ENCODE measurements at places on chromosomes 2 and 18.

- no peak for DNase-seq
These were observed 739.1 kb upstream of the ZEB2 start for GRCh38 chr2:145258903-145259579.

DNA sequence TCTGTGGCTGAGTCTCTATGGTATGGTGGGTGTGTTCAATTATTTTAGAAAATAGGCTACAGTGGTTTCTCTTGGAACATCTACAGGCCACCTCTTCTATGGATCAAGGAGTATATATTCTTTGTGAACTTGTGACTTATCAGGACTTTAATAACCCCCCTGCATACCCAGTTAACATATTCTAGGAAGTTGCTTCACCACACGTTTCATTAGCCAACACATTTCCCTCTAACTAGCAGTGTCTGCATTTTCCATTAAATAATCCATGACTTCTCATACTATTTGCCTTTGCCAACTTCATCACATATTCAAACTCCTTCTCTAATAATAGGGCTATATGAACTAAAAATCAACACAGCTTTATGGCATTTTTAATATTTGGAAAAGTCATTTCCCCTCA lies 187.6 kb upstream of the ARL4C start:
- no peak for DNase-seq

- no peak for DNase-seq
These were observed 537.5 kb upstream of the FSIP2 start for GRCh38 chr2:185201063-185201462.

- no peak for DNase-seq
These were observed 1768.2 kb downstream of the SUCLG1 start for GRCh38 chr2:82690757-82691411.

DNA sequence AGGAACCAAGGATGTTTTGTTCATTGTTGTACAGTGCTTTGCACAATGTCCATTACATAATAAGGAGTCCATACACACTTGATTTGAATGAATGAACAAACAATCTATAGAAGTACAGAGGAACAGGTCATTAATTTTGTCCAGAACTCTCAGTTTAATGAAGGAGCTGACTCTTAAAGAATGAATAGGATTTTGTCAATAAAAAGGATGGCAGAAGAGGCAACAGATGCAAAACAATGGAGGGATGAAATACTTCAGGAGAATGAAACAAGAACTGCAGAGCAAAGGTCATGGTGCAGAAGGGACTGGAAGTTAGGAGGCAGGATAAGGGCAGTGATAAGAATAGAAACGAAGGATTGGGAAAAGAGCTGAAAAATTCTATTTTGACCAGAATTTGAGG lies 28.7 kb upstream of the COL5A2 start:
- no peak for DNase-seq

DNA sequence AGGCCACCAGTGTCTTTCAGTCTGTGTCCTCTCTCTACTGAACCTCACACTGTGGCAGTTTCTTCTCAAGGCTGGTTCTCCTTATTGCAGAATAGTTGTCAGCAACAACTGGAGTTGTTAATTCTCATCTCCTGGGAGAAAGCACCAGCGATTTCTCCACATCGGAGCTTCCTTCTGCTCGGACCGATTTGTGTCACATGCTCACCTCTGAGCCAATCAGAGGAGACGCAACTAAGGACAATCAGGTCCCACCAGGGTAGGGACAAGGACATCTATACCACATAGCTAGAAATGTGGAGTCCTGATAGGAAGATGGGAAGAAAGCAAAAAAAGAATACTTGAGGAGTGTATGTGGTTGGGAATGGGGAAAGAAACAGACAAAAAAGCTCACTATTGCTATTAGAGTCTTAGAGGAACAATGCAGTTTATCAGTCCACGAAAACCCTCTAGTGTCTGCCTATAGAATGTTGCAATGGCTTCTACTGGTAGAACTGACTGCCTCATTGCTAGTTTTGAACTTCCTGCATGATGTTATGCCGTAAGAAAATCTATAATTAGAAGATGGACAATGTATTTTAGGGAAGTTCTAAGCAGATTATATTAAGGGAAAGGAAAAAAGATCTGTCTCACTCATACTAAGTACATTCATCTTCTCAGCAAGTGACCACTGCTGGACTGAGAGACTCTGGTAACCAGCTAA lies 169.7 kb downstream of the CDCA7 start:
- DNase-seq = no peak

DNA sequence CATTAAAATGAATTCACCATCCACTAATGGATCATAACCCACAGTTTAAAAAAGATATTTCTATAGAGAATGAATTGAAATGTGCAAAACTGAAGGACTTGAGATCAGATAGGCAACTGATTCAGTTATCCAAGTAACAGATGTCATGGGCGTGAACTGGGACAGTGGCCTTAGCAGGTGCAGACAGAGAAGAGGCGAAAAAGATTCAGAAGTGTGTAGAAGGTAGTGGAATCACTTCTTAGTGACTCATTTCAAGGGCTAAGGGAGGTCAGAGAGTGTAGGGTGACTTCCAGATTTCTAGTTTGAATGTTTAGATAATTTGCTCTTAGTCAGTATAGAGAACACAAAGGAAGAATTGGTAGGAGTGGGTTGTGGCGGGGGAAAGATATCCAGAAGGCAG lies 79.7 kb downstream of the EHBP1 start:
- no peak for DNase-seq

DNA sequence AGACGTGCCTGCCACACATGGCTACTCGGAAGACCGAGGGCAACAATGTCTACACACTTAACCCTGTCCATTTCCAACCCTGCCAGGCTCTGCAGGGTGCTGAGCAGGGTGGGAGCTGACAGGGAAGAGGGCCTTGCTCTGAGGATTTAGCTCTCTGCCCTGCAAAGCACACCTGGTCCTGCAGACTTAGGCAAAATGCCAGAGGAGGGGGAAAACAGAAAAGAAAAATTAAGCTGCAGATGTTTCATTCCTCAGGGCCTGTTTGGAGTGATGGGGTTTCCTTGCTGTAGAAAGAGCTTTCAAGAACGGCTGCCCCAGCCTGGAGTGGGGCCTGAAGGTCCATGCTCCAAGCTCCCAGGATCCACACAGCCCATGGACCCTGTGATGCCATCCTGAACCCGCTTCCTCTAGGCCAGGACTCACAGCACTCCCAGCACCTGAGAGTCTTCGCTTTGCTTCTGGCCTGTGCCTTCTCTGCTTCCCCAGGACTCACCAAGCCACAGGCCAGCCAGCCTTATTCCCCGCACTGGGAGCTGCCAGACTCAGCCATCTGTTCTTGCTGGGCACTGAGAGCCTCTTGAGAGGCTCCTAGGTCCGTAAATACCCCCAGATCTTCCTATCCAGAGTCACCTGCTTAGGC lies 9.1 kb upstream of the TEX51 start:
- no peak for DNase-seq

DNA sequence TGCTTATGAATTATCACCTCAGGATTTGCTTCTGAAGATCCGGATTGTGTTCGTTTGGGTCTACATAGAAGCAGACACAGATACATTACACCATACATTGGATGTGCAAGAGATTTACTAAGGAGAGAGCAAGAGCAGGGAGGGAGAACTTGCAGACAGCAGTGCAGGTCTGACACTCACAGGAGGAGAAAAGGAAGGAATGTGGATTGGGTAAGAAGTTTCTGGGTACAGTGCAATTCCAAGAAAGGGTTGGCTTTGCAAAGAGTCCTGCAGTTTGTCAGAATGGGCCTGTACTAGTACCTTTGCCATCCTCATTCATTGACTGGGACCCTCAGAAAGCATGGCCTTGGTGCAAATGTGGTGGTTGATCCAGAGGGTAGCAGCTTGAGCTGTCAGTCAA lies 4.8 kb upstream of the THOC1 start:
- no peak for DNase-seq

DNA sequence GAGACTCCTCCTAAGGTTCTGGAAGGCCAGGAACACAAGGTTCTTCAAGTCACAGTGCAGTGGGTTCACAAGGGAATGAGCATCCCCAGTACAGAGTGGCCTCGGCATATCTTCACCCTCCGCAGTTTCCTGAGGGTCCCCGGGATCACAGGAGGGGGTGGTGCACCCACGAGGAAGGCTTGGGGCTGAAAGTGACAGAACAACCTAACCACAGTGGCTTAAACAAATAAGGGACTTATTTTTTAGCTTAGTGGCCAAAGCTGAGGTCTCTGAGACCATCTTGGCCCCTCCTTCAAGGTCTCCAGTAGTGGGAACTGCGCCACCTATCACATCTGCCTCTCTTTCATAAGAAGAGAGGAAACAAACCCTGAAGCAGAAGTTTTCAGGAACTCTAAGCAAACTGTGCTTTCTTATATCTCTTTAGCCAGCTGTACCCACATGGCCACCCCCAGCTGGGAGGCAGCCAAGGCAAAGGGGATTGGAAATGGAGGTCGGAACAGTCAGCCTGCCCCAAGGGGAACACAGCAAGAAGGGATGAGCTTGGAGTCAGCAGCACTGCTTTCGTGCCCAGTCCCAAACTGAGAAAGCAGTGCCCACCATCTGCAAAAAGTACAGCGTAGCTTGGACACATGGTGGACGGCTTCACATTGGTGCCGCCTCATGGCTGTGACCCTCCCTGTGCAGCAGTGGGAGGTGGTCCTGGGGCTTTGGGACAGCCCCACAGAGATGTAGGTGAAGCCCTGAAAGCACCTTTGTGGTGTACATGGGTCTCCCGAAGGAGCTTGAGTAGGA lies 260.0 kb upstream of the ID2 start:
- DNase-seq = no peak

- DNase-seq = no peak
These were observed 306.5 kb downstream of the STK39 start for GRCh38 chr2:167940734-167941507.

- DNase-seq = no peak
These were observed 14.1 kb upstream of the ZSWIM2 start for GRCh38 chr2:186862869-186863709.

- no peak for DNase-seq
These were observed 699.8 kb downstream of the GALR1 start for GRCh38 chr18:77949355-77949973.

DNA sequence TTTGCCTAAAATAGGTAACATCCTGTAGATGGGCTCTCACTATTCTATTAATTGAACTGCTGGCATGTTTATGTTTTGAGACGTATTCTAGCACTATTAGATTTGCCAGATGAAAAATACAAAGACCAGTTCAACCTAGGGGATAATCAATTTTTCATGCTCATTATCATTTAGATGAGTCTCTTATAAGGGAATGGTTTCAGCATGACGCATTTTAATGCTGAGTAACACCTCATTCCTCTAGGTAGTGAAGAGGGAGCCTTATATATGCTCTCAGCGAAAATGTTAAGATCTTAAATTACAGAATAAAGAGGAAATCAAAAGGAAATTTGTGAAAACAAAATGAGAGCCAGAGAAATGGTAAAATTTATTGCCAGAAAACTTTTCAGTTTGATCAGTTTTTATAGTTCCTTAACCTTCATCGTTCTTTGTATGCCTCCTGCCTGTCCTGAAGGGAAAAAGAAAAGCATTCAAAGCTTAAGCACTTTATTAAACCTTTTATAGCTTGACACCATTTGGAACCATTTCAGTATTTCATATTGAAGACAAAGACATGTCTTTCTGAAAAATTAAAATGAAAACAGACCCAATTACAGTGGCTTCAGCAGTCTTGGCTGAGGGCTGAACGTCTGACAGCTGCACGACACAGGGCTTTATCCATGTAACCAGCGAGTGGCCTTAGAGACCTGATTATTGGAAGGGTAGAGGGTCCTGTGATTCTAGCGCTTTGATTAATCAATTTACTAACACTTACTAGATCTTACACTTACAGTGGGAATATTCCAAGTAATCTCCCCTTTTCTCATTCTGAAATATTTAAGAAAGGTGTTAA lies 112.8 kb downstream of the ADCYAP1 start:
- DNase-seq = no peak

GRCh38 chr2:189557373-189557772 lies 23.2 kb downstream of the SLC40A1 start:
- no peak for DNase-seq

- DNase-seq = no peak
These were observed 22.5 kb upstream of the OTOF start for GRCh38 chr2:26500406-26500805.

- DNase-seq = no peak
These were observed 80.8 kb downstream of the INPP5D start for GRCh38 chr2:233140978-233141377.

DNA sequence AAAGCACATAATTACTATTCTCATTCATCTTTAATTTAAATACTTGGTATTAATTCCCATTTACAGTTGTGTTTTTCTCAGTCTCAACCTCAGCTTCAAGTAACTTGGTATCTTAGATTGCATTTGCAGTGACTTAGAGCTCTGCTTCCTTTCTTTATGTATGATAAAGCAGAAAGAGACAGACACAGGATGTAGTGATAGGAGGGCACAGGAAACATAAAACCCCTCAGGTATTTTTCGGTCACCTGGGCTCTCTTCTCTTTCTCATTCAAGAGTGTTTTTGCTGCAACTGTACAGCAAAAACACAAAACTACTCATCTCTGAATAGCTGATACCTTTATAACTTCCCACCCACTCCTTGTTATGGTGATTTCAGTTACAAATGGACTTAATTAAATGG lies 83.1 kb downstream of the KCTD18 start:
- DNase-seq = no peak

DNA sequence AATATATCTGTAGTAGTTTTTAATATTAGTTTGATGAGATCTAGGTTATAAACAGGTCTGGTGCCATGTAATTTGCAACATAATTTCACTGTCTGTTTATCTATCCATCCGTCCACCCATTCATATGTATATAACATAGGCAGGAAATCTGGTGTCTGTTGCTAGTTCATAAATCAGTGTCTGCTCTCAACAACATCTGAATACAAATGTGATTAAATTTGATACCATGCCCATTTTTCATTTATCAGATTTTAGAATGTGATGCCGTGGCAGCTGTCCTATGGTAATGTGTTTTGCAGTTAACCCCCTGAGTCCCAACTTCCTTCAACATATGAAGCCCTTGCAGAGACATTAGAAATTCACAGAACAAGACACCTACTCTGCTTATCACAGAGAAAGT lies 228.4 kb downstream of the CMPK2 start:
- DNase-seq = no peak

DNA sequence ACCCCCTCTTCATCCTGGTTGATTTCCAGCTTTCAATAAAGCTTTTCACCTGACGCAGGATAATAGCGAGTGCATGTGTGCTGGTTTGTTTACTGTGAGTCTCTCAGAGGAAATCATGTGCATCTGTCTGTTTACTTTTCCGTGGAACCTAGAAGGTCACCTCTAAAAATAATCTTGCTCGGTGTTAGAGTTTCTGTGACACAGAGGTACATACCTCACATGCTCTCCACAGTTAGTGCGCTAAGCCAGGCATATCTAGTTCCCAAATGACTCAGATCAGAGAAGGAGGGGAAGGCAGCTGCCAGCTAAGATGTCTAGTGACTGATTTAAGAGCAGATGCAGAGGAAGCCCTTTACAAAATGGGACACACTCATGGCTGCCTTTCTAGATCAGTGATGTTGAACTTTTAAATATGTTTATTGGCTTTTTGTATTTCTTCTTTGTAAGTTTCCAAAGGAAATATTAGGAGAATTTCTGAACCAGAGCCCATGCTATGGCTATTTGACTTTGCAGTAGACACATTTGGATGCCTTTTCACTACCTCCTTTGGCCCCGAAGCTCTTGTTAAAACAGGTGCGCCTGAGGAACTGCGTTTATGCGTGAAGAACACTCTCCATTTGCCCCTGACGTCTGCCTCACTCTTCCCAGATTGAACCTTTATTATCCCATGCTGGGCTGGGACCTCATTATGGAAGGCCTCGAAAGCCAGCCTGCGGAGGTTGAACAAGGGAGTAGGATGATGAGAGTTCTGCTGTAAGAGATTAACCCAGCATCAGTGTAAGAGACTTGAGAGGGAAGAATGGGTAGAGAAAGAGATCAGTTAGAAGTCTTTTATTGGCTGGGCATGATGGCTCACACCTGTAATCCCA lies 145.6 kb downstream of the FAM161A start:
- no peak for DNase-seq
